Breast epithelium (tissue), 4 donors: ENCODE measurements at places on chromosomes 4 and X. TPM values are rescaled to one million over a fixed set of nuclear protein-coding genes. Genes with fewer than 3 reads are reported as not detected.

- no peaks in the 10 kb centered on the region for H3K36me3 ChIP-seq
- no peak overlapping the region for H3K27ac ChIP-seq
- H3K27me3 ChIP-seq, result no peaks in the 10 kb centered on the region
- no peaks in the 10 kb centered on the region for H3K4me1 ChIP-seq
- no peak overlapping the region for H3K4me3 ChIP-seq
These were observed 746.3 kb upstream of the FAM241A start for GRCh38 chr4:111398906-111399330.

The SAGE1 gene
- not detected for total RNA-seq

GRCh38 chr4:33883111-33883510 is 2361.2 kb downstream of the ARAP2 start:
- no peak for DNase-seq
- no peak overlapping the region for H3K27ac ChIP-seq
- no peaks in the 10 kb centered on the region for H3K36me3 ChIP-seq
- H3K27me3 ChIP-seq, result no peaks in the 10 kb centered on the region
- no peaks in the 10 kb centered on the region for H3K4me1 ChIP-seq

- H3K36me3 ChIP-seq, result no peaks in the 10 kb centered on the region
- H3K27ac ChIP-seq, result no peak overlapping the region
- H3K4me1 ChIP-seq, result no peaks in the 10 kb centered on the region
- no peaks in the 10 kb centered on the region for H3K27me3 ChIP-seq
- DNase-seq, result no peak
These were observed 3.6 kb downstream of the DRP2 start for GRCh38 chrX:101223226-101223625.

The GPM6B gene
- 3.4 TPM for total RNA-seq

- no peak for DNase-seq
- H3K27me3 ChIP-seq, result no peaks in the 10 kb centered on the region
- no peaks in the 10 kb centered on the region for H3K4me1 ChIP-seq
- peak within 1 kb of the TSS; percentile 99 for H3K27ac ChIP-seq
- H3K36me3 ChIP-seq, result no peaks in the 10 kb centered on the region
- H3K4me3 ChIP-seq, result peak within 1 kb of the TSS; percentile 74
These were observed at the start of gene MTMR1 for GRCh38 chrX:150692831-150693724. Gene MTMR1 (plus strand): TSS chrX:150693396. CDS start chrX:150693531, 135 bp downstream.

DNA sequence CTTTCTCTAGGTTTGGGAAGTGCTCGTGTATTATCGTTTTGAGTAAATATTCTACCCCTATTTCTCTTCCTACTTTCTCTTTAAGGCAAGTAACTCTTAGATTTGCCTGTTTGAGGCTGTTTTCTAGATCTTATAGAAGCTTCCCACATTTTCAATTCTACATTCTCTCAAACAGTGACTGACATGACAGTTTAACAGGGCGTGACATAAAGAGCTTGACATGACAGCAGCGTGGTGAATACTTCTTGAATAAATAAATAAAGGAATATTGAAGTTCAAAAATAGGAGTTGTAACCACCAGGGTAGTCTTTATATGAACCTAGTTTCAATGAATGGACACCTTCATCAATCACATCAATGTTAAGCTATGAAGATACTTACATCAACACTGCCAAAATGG is 162.0 kb downstream of the TRAM1L1 start:
- no peak overlapping the region for H3K4me3 ChIP-seq
- H3K27me3 ChIP-seq, result no peaks in the 10 kb centered on the region
- H3K4me1 ChIP-seq, result no peaks in the 10 kb centered on the region
- no peak overlapping the region for H3K27ac ChIP-seq

The SPATA4 gene
- total RNA-seq, result 0.66 TPM

DNA sequence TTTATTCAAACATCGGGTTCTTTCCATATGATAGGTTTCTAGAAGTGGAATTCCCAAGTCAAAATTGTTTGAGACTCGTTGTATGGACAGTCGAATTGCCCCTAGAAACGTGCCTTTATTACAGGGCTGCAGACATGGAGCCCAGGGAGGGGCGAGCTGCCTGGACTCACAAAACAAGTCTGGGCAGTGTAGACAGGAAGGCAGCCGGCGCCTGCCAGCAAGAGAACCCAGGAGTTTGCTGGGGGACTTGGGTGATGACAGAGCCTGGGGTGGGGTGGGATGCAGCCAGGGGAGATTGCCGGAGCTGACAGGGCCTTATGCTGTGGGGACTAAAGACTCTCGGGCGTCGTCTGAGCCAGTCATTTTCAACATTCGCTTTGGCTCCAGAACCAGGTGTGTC is 107.4 kb upstream of the MSX1 start:
- H3K4me3 ChIP-seq, result no peak overlapping the region
- H3K27me3 ChIP-seq, result no peaks in the 10 kb centered on the region
- H3K4me1 ChIP-seq, result no peaks in the 10 kb centered on the region
- H3K27ac ChIP-seq, result no peak overlapping the region
- no peak for DNase-seq

GRCh38 chr4:1234811-1235292 is 14.1 kb downstream of the CTBP1 start:
- H3K27ac ChIP-seq, result peak overlapping the region; percentile 21
- H3K36me3 ChIP-seq, result no peaks in the 10 kb centered on the region
- H3K27me3 ChIP-seq, result no peaks in the 10 kb centered on the region
- H3K4me3 ChIP-seq, result no peak overlapping the region
- H3K4me1 ChIP-seq, result peaks cover 10% of the 10 kb centered on the region

- H3K27ac ChIP-seq, result no peak overlapping the region
- H3K4me1 ChIP-seq, result no peaks in the 10 kb centered on the region
- no peak overlapping the region for H3K4me3 ChIP-seq
- no peak for DNase-seq
- no peaks in the 10 kb centered on the region for H3K27me3 ChIP-seq
- H3K36me3 ChIP-seq, result no peaks in the 10 kb centered on the region
These were observed 75.0 kb upstream of the SORBS2 start for GRCh38 chr4:185886832-185887524.

DNA sequence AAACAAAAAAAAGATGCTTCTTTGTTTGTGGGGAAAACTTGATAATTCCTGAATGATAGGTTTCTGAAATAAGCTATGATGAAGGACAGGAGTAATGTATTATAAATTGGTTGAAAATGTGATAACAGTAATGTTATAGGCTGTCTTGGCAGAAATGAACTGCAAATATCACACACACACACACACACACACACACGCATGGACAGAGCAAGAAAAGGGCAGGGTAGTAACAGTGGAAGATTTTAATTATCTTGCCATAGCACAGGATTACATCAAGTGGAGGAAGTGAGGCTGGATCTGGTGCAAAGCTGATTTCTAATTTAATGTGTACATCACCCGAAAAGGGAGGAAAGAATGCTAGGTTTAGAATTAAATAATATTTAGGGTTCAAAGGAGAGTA is 97.5 kb upstream of the CXXC4 start:
- no peak overlapping the region for H3K4me3 ChIP-seq
- H3K4me1 ChIP-seq, result no peaks in the 10 kb centered on the region
- DNase-seq, result no peak
- H3K27me3 ChIP-seq, result no peaks in the 10 kb centered on the region

The CASP3 gene
- 16.6 TPM for total RNA-seq

DNA sequence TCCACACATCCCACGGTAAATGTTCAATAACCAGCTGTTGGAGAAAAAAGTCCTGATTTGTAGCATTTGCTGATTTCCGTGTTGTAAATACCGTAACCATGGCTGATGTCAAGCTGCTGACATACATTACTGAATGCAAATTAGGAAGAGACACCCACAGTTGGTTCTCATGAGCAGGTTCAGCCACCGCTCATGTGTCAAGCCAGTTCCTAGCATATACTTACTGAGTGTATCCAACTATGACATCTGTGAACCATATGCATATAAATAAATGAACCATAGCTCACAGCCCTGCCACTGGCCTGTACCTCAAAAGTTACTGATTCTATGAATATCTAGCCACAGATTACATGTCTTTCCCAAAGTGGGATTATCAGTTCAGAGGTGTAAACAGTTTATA is 29.5 kb downstream of the FHDC1 start:
- H3K36me3 ChIP-seq, result no peaks in the 10 kb centered on the region
- no peaks in the 10 kb centered on the region for H3K27me3 ChIP-seq
- DNase-seq, result no peak
- H3K27ac ChIP-seq, result no peak overlapping the region
- no peaks in the 10 kb centered on the region for H3K4me1 ChIP-seq
- no peak overlapping the region for H3K4me3 ChIP-seq

The PCSK1N gene
- total RNA-seq, result 3.6 TPM

DNA sequence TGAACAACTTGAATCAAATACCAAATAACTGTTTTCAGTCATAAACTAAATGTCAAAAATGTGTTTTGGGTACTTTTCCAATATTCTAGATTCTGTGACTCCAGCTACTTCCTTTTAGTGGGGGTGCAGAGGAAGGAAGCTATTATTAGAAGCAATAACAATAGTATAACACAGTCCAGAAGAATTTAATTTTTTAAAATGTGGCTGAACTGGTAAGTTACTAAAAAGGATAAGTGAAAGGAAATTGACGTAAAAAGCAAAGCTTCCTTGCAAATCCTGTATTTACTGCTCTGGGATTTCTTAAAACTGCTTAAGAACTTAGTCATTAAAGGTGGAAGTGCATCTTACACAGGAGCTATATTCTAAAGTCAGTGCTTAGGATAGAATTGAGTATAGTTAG is 53.2 kb downstream of the MOSPD2 start:
- no peaks in the 10 kb centered on the region for H3K36me3 ChIP-seq
- H3K27ac ChIP-seq, result no peak overlapping the region
- no peaks in the 10 kb centered on the region for H3K4me1 ChIP-seq
- no peaks in the 10 kb centered on the region for H3K27me3 ChIP-seq

GRCh38 chr4:18366892-18367291 is 345.3 kb upstream of the LCORL start:
- no peaks in the 10 kb centered on the region for H3K36me3 ChIP-seq
- no peaks in the 10 kb centered on the region for H3K4me1 ChIP-seq
- no peak overlapping the region for H3K4me3 ChIP-seq
- no peak for DNase-seq

GRCh38 chr4:169115897-169116254 is 105.8 kb upstream of the CBR4 start:
- no peak for DNase-seq
- H3K27ac ChIP-seq, result peak overlapping the region; percentile 71
- H3K4me3 ChIP-seq, result no peak overlapping the region
- H3K27me3 ChIP-seq, result no peaks in the 10 kb centered on the region
- no peaks in the 10 kb centered on the region for H3K4me1 ChIP-seq

- H3K36me3 ChIP-seq, result peaks cover 6% of the 10 kb centered on the region
- no peak for DNase-seq
- no peak overlapping the region for H3K27ac ChIP-seq
- no peaks in the 10 kb centered on the region for H3K4me1 ChIP-seq
- no peak overlapping the region for H3K4me3 ChIP-seq
These were observed 36.3 kb downstream of the PKD2 start for GRCh38 chr4:88043586-88044340.

DNA sequence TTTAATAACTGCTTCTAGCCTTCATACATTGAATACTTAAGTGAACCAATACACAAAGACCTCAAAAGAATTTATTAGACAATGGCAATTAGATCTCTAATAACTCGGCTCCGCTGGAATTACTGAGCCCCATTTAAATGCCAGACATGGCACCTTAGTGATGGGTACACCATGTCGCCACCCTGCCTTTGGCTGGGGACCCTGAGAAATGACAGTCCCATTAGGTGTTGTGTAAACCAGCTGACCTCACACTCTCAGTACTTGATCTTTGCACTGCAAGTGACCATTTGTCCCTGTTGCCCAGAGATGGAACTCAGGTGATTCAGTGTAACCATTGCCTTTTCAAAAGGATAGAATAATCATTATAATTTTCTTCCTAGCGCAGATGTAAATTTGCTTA is 144.6 kb upstream of the SMARCAD1 start:
- H3K4me1 ChIP-seq, result no peaks in the 10 kb centered on the region
- DNase-seq, result no peak
- H3K4me3 ChIP-seq, result no peak overlapping the region
- no peaks in the 10 kb centered on the region for H3K36me3 ChIP-seq
- H3K27me3 ChIP-seq, result no peaks in the 10 kb centered on the region
- H3K27ac ChIP-seq, result no peak overlapping the region

DNA sequence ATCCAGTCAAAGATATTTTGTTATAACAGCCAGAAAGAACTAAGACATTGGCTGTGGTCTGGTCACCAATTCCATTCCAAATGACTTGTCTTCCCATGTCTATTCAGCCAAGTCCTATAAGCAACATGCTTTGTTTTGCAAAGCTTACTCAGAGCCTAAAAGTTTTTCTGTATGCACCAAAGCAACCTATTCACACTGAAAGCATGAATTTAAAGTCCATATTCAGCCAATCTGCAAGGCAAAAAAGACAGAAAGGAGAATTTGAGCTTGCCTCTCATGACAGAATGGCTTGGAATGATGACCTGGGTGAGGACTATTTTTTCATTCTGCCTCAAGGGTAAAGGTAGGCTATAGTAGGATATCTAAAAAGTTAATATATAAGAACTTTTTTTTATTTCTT is 323.2 kb upstream of the NOCT start:
- H3K4me1 ChIP-seq, result no peaks in the 10 kb centered on the region
- H3K4me3 ChIP-seq, result no peak overlapping the region
- no peaks in the 10 kb centered on the region for H3K27me3 ChIP-seq
- no peak overlapping the region for H3K27ac ChIP-seq

- H3K4me1 ChIP-seq, result no peaks in the 10 kb centered on the region
- no peak for DNase-seq
- H3K36me3 ChIP-seq, result no peaks in the 10 kb centered on the region
These were observed 87.2 kb downstream of the AREG start for GRCh38 chr4:74531963-74532794.

DNA sequence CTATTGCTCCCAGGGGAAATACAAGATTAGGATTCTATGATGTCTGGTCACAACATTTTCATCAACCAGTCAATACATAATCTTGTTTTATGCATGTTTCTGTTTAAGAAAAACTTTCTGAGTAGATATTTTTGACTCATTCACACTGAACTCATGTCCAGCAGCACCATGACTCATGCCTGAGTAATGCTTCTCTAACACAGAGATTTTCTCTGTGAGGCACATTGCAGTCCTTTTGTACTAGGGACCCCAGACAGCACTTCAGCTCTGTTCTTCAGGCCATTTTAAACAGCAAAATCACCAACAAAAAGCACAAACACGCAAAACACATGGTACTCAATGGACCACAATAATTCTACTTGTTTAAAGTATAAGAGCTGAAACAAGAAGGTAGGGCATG is 83.6 kb downstream of the MXRA5 start:
- H3K27me3 ChIP-seq, result no peaks in the 10 kb centered on the region
- H3K27ac ChIP-seq, result no peak overlapping the region
- H3K4me3 ChIP-seq, result no peak overlapping the region

The ERAS gene
- total RNA-seq, result not detected

GRCh38 chr4:94603170-94603747 is 151.5 kb downstream of the PDLIM5 start:
- H3K4me3 ChIP-seq, result no peak overlapping the region
- no peak overlapping the region for H3K27ac ChIP-seq
- H3K4me1 ChIP-seq, result no peaks in the 10 kb centered on the region
- H3K27me3 ChIP-seq, result no peaks in the 10 kb centered on the region
- no peak for DNase-seq
- H3K36me3 ChIP-seq, result no peaks in the 10 kb centered on the region
